Hematopoietic multipotent progenitor cell treated with erythropoietin and hydrocortisone succinate and interleukin-3 and kit ligand, for 6 days (in vitro differentiated cells): ENCODE measurements at places on chromosomes 1 and 21.

DNA sequence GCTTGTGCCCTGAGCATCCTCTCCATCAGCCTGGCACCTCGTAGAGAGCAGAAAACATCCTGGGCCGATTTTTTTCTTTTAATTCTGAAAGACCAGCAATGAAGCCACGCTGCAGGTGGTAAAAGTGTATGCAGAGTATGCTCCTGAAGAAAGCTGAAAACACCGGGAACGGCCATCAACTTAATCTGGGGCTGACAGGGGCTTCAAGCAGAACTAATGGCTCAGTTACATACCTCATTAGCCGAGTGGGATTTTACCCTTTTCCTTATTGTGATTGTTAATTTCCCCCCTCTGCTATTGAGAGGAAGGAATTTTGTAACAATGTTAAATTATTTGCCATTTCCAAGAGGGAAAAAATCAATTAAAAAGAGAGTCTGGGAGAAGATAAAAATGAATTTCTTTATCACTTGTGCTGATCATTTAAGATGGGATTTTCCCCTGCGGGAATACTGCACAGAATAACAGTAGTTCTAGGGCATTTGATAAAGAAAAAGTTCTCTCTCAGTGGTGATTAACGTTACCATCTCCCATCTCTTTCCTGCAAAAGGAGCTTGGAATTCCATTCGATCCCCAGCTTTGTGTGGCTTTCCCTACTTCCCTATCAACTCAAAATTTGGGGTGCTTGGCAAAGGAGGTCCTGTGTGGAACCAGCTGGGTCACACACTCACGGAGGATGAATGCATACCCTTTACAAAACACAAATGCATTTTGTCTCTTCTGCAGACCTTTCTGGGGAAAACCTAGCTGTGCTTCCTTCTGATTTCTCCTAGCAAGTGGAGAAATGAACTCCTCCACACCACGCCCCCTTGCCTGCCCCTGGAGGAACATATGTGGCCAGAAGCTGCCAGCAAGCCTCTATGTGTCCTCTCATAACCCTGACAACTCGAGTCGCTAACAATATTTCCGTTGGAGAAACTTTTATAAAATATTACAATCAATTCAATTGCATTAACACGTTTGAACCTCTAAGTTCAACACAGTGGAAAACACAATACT lies 70.9 kb downstream of the RRAGC start:
- no peak for DNase-seq

- DNase-seq, result no peak
Observed at GRCh38 chr1:79638382-79638781, 631.9 kb upstream of the ADGRL4 start.

DNA sequence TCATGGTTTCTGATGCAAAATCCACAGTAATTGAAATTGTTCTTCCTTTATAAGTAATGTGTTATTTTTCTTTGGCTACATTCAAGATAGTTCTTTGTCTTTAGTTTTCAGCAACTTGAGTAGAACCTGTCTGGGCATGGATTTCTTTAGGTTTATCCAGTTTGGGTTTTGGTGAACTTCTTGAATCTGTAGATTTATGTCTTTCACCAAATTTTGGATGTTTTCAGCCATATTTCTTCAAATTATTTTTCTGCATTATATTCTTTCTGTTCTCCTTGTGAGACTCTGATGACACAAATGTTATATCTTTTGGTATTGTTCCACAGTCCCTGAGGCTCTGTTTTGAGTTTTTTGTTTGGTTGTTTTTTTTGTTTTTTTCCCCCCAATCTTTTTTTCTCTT lies 69.4 kb downstream of the TDRD5 start:
- no peak for DNase-seq

DNA sequence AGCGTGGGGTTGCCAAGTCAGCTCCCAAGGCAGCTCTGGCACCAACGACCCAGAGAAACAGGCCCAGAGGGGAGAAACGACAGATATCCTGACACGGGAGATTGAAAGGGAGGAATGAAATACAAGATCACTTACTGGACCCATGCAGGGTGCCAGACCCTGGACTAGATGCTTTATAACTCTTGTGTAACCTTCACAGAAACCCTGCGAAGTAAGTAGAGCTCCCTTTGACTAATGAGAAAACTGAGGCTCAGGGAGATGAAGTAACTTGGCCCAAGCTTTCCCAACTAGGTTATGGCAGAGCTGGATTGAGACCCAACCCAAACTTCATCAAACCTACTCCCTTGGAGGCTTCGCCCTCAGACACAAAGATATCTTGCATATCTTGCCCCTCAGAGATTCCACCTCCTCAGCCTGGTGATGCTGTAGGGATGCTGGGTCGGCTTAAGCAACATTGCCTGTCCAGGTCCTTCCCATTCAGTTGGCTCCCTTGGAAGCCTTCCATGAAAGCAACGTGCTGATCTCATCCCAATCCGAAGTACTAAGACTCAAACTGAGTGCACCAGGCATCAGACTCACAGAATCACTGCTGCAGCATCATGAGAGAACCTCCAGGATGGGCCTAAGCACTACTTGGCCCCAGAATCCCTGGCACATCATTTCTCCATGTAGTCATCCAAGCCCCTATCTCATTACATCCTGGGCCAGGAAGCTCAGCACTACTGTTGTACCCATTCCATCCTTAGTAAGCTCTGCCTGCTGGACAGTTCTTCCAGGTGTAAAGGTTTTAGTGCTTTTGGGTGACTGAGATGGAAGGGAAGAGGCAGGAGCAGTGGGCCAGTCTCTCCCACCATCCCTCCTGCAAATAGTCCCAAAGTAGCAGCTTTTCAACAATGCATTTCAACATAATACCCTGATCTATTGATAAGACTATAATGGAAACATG lies 1.1 kb upstream of the IGSF9 start:
- no peak for DNase-seq

GRCh38 chr1:213250446-213250845 lies 199.4 kb downstream of the RPS6KC1 start:
- no peak for DNase-seq

- no peak for DNase-seq
Observed at GRCh38 chr1:113857776-113858175, 13.7 kb downstream of the PTPN22 start.

DNA sequence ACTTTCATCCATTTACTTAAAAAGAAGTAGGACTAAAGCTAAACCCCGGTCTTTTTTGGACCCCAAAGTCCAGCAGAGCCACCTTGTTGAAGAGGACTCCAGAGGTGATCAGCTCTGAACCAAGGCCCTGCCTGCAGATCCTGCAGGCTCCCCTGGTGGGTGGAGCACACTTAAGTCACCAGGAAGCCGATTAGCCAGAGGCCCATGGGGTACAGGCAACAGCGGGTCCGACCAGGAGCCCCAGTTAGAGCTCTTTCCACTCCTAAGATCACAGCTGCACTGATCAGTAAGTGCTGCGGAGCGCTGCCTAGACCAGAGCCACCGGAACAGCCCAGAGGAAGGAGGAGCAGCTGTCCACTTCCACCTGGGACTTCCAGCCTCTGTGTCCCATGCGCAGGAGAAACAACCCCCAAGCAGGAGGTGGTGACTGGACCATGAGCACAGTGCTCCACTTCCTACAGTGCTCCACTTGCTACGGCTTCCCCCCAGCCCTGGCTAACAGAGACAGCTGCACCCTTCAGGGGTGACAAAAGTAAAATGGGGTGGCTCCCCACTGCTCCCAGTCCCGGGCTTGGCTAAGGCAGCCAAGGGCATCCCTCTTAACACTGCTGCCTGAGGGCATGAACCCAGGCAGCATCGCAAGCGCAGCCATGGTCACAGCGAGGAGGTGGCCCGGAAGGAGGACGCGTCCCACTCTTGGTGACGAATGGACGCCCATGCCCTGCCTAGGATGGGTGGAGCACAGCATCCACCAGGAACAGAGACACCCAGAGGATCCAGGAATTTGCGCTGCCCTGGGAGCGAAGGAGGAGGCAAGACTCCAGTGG lies 58.0 kb downstream of the NPHP4 start:
- DNase-seq, result no peak

DNA sequence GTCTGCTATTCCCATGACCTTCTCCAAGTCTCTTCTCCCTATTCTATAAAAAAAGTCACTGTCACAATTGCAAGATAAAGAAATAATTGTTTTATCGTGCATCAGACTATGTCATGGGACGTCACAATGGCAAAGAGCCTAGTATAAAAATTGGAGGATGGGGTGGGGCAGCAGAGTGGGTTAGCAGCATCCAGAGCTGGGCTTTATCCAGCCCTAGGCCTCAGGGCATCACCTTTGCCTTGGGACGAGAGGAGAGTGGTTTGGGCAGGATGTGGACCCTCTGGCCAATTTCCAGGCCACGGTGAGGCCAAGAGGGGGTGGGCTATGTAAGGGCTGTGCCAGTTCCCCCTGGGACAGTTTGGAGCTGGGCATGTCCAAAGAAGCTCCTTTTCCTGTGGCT lies 25.7 kb downstream of the WNT4 start:
- no peak for DNase-seq

DNA sequence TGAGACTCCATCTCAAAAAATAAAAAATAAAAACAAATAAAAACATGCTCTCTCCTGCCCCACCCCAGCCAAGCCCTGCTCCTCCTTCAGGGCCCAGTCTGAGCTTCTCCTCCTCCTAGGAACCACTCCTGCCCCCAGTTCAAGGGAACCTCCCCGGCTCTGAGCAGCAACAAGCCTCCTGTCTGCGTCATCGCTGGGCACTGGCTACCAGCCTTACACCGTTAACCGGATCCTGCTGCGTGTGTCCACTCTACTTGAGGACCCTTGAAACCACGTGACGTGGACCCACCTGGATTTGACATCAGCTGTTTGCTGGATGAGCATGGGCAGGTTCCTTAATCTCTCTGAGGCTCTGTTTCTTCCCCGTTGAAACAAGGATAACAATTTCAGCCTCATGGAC lies 1.6 kb upstream of the TAS1R2 start:
- DNase-seq, result no peak

- no peak for DNase-seq
Observed at GRCh38 chr1:82377201-82377884, 576.6 kb downstream of the ADGRL2 start.

DNA sequence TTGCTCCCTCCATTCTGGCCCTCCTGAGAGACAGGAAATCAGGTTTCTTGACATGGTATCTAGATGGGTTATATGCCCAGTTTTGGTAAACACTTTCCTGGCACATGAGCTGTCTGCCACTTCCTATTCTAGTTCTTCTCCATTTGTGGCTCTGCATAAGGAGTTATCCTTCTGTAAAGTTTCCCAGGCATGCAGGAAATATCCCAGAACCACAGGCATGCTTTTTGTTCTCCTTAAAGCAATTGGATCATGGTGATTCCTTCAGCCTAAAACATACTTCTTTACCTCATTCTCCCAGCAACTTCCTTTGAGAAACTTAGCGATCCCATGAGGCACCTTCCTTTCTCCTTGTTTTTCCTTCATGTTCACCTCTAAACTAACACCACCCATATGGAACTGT lies 199.8 kb downstream of the CRB1 start:
- DNase-seq, result no peak

- no peak for DNase-seq
Observed at GRCh38 chr1:156086256-156086662, 4.0 kb upstream of the MEX3A start.

DNA sequence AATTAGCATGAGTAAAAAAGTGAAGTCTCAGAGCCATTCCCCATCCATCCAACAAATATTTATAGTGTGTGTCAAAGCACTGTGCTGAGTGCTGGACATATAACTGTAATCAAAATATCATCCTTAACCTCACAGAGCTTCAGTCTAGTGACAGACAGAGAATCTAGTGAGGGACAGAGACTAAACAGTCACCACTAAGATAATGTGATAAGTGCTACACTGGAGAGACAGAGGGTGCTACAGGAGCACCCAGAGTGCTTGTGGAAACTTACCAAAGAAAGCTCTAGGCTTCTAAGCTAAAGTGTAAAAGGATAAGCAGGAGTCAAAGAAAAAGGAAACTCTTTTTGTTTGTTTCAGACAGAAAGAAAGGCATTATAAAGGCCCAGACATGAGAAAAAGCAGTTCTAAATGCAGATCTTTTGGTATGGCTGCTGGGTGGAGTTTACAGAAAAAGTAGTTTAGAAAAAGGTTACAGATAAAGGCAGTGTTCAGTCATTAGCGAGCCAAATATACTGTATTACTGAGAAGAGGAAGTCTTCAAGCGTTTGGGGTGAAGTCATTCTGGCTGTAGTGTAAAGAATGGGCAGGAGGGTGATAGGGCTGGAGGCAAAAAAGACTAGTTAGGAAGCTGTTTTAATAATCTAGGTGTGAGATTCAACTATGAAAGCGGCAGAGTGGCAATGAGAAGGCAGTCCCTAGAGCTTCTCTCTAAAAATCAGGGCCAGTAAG lies 83.8 kb downstream of the SCMH1 start:
- DNase-seq, result peak; percentile 60

GRCh38 chr21:14981246-14981645 lies 83.6 kb downstream of the NRIP1 start:
- DNase-seq, result no peak

GRCh38 chr1:74396933-74397332 lies 115.5 kb downstream of the LRRC53 start:
- DNase-seq, result no peak
